ENCODE measurements at places on chromosomes 3 and 15.

GRCh38 chr3:149180057-149180573 lies 41.5 kb downstream of the CP start:
- peak; percentile 43 for DNase-seq

DNA sequence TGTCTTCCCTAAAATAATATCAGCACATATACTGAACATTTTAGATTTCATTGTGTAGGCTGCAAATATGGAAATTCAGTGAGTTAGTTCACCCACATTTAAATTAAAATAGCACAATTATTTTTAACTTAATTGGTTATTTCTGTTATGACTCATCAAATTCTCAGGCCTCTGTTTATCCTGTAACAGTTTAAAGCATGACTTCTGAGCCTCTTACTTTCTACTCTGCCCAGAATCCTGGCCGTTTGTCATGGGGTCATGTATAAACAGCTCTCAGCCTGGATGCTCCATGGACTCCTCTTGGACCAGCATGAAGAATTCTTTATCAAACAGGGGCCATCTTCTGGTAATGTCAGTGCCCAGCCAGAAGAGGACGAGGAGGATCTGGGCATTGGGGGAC lies 12.2 kb downstream of the TUBGCP4 start:
- DNase-seq, result no peak

- peak; percentile 25 for DNase-seq
Measured at GRCh38 chr3:142120707-142121106, 28.6 kb downstream of the TFDP2 start.

GRCh38 chr15:88267720-88268119 lies 11.2 kb upstream of the NTRK3 start:
- DNase-seq, result no peak

- DNase-seq, result no peak
Measured at GRCh38 chr15:65641768-65642475, 20.2 kb downstream of the SLC24A1 start.

DNA sequence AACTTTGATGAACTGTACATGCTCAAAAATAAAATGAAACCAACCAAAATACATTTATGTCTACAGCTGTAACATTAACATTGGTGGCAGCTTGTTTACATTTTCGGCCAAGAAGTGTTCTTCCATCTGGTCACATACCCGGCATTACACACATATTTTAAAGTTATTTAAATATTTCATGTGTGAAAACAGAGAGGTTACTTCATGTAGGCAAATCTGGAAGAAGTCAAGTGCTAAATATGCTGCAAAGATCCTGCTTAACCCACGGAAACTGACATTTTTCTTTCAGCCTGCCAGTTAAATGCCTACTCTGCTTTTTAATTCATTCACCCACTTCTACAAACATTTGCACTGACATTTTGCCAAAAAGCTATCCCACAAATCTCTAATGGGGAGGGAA lies 69.7 kb downstream of the MB21D2 start:
- DNase-seq, result no peak

GRCh38 chr3:11350374-11350773 lies 78.2 kb downstream of the ATG7 start:
- DNase-seq, result no peak

GRCh38 chr3:50623840-50624474 lies 7.0 kb downstream of the MAPKAPK3 start:
- no peak for DNase-seq

DNA sequence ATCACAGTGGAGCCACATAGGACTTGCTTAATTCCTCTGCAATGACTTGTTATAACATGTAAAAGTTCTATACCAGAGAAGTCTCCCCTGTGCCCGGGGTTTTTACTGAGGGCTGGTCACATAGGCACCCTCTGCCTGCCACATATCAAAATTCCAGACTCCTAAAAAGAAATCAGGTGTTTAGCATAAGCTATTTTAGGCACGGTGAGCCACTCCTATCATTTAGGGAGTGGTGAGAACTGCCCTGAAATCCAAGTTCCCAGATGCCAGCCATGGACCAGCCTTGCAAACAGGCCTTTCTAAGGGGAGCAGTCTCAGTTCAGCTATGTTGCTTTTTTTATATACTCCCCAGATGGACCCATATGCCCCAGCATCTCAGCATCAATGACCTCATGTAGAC lies 130.3 kb downstream of the THSD4 start:
- DNase-seq, result no peak

All from left hindlimb (tissue), 1 donor.